Activated CD8-positive, alpha-beta T cell treated with anti-CD3 and anti-CD28 coated beads for 36 hours (primary cell): ENCODE measurements at places on chromosomes 2 and 18. TPM values are rescaled to one million over a fixed set of nuclear protein-coding genes. Genes with fewer than 3 reads are reported as not detected.
A peak's percentile ranks its signal among the peaks of the same experiment; 100 is the strongest.

DNA sequence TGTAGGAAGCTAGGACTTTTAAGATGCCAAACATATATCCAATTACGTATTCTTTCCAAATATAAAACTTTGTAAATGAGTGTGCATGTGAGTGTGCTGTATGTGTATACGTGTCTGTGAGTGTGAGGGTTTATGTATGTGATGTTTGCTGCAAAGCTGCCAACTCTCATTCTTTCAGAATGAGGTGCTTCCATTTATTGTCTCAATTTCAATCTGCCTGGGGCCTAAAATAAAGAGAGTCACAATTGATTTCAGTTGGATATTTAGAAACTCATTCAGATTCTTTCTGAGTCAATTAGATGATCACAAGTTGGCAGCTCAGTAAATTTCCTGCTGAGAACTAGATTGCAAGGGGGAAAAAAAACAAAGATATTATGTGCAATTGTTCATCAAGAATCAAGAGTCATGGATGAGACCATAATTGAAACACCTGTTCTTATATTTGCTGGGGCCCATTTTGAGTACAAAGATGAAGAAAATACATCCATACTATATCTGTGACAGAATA lies 621.2 kb upstream of the ACVR2A start:
- no peaks in the 10 kb centered on the region for H3K4me1 ChIP-seq
- H3K36me3 ChIP-seq: no peaks in the 10 kb centered on the region
- H3K27ac ChIP-seq: no peak overlapping the region
- no peak for DNase-seq
- no peak overlapping the region for H3K4me3 ChIP-seq

DNA sequence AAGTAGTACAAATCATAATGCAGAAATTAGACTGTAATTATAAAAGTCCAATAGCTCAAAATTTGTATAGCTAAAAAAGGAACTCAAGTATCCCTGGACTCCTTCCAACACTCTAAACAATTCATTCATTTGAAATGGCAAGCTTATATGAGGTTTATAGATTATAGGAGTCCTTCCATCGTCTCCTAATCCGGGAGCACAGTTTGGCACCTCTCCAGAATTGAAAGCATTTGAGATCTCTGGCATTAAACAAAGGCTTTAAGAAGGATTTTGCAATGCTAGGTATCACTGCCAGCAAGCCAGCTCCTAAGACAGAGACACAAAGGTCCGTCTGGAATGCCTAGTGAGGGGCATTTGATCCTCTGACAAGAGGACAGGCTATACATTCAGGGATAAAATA lies 90.9 kb downstream of the ACVR1 start:
- no peak for DNase-seq
- no peaks in the 10 kb centered on the region for H3K27me3 ChIP-seq
- H3K4me3 ChIP-seq: no peak overlapping the region
- H3K36me3 ChIP-seq: no peaks in the 10 kb centered on the region

The HOXD12 gene
- not detected for total RNA-seq

DNA sequence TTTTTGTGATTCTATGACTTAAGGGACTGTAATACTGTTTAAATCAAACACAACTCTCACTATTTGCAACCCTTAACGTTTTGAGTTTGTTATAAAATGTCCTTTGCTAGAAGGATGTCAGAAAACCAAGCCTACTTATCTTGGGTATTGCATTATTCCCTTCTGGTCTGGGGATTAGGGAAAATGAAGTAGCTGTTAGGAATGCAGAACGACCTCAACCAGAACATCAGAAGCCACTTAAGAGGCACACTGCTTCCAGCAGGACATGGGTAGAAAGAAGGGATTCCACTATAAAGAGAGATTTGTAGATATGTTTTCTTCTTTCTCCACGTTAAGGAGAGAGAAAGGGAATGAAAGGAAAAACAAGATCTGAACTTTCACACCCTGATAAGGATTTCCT lies 101.2 kb downstream of the SETBP1 start:
- H3K27me3 ChIP-seq: peaks cover 8% of the 10 kb centered on the region
- peaks cover 3% of the 10 kb centered on the region for H3K4me1 ChIP-seq
- no peak overlapping the region for H3K27ac ChIP-seq
- no peaks in the 10 kb centered on the region for H3K36me3 ChIP-seq
- DNase-seq: no peak

The CDH2 gene
- total RNA-seq: not detected

The COLEC12 gene
- not detected for total RNA-seq

- H3K4me1 ChIP-seq: peaks cover 25% of the 10 kb centered on the region
Observed at GRCh38 chr18:63422087-63422863, at the start of gene VPS4B. Gene VPS4B, minus strand, starts transcription at chr18:63422476. Its CDS starts 217 bp downstream, at chr18:63422259.

The PROM2 gene
- total RNA-seq: 1.2 TPM

The KIF5C gene
- 11.1 TPM for total RNA-seq

DNA sequence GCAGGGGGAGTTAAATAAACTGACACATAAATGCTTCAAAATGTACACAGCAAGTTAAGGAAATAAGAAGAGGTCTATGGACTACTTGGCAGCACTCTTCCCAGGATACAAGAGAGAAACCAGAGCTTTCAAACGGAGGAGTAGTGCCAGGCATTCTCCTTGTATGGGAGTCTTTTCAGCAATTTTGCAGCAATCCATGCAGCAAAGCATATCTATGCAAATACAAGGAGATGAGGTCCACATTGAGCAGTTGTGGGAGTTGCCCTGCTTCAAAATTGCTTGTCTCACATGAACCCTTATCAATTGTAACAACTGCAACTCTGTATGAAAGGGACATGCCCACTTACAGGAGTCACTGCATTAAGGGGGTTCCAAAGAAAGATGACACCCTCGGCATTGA lies 37.8 kb downstream of the SCN9A start:
- H3K4me1 ChIP-seq: no peaks in the 10 kb centered on the region
- H3K27me3 ChIP-seq: no peaks in the 10 kb centered on the region
- no peak overlapping the region for H3K27ac ChIP-seq
- no peak overlapping the region for H3K4me3 ChIP-seq
- DNase-seq: no peak

DNA sequence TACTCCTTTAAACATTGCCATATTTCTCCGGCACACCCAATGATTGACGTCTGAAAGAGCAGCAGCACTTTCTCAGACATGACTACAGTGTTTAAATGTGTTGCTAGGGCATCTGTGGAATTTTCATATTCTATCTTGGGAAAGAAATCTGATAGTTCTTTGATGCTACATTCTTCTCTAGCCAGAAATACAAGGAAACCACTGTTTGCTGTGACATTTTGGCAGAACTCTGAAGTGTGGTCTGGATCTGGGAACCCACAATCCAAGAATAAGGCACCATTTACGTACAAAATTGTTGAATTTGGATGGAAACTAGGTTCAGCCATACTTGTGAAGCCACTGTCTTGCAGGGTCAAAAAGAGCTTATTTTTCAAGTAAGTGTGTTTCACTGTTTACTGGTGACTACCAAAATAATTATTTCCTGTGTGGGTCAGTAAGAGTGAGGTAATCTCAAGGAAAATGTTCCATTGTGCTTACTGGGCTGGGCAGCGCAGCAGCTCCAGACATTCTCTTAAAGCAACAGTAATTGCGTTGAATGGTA lies 21.3 kb upstream of the CD28 start:
- peaks cover 39% of the 10 kb centered on the region for H3K4me1 ChIP-seq
- no peak overlapping the region for H3K27ac ChIP-seq
- no peaks in the 10 kb centered on the region for H3K36me3 ChIP-seq
- DNase-seq: no peak
- no peak overlapping the region for H3K4me3 ChIP-seq

- no peaks in the 10 kb centered on the region for H3K27me3 ChIP-seq
- H3K36me3 ChIP-seq: no peaks in the 10 kb centered on the region
- H3K27ac ChIP-seq: no peak overlapping the region
- peaks cover 12% of the 10 kb centered on the region for H3K4me1 ChIP-seq
- no peak for DNase-seq
Observed at GRCh38 chr2:1510176-1510575, 96.9 kb downstream of the TPO start.

DNA sequence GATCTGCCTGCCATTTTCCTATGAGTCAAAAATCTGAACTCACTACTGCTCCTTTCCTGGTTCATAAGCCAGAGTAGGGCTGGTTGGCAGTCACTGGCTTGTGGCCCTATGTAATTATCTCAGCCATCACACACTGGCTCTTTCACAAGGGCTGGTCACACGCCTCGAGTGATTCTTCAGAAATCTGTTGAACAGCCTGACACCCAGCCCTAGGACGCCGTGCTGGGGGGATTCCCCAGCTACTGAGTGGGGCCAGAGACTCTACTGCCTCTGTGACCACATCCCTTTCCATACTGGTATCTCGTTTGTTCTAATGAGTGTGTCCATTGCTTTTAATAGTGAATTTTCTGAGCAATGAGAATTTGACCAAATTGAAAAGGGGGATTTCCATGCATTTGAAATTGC lies 45.8 kb upstream of the RBM44 start:
- H3K4me3 ChIP-seq: no peak overlapping the region
- peak overlapping the region; percentile 85 for H3K27ac ChIP-seq
- no peaks in the 10 kb centered on the region for H3K27me3 ChIP-seq
- peaks cover 80% of the 10 kb centered on the region for H3K36me3 ChIP-seq

The SH3RF3 gene
- 1.9 TPM for total RNA-seq

GRCh38 chr2:46315103-46315890 lies 18.1 kb downstream of the EPAS1 start:
- peaks cover 6% of the 10 kb centered on the region for H3K4me1 ChIP-seq
- no peak overlapping the region for H3K27ac ChIP-seq
- no peaks in the 10 kb centered on the region for H3K36me3 ChIP-seq

- H3K27ac ChIP-seq: no peak overlapping the region
- H3K4me1 ChIP-seq: no peaks in the 10 kb centered on the region
- H3K36me3 ChIP-seq: no peaks in the 10 kb centered on the region
- no peak for DNase-seq
- peaks cover 3% of the 10 kb centered on the region for H3K27me3 ChIP-seq
Observed at GRCh38 chr2:152236191-152236925, 60.8 kb upstream of the STAM2 start.

The CHRNA1 gene
- total RNA-seq: not detected

DNA sequence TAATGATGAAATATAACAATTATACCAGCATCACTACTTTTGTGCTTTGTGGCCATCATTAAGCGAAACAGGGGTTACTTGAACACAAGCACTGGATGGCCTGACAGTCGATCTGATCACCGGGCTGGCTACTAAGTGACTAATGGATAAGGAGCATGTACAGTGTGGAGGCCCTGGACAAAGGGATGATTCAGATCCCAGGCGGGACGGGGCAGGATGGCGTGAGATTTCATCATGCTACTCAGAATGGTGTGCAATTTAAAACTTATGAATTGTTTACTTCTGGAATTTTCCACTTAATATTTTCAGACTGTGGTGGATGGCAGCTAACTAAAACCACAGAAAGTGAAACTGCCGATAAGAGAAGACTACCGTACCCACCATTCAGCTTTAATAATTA lies 7.0 kb upstream of the CLIP4 start:
- H3K4me1 ChIP-seq: peaks cover 6% of the 10 kb centered on the region
- no peaks in the 10 kb centered on the region for H3K36me3 ChIP-seq
- no peak overlapping the region for H3K27ac ChIP-seq
- H3K4me3 ChIP-seq: no peak overlapping the region
- no peak for DNase-seq

The PDE6D gene
- total RNA-seq: 22.8 TPM

DNA sequence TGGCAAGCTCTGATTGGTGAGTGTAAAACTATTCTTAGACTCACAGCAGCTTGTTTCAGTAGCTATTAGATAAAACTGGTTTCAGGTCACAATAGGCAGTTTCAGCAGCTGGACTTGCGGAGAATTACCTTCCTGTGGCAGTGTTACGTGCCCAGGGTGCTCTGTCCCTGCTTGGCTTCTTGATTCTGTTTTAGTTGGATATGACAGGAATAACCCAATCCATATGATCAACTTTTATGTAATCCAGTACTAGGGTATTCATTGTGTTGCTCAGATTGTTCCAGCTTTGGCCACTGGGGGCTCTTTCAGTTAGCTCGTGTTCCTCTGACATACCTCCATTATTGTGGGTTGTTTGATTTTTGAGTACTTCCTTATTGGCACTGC lies 43.1 kb downstream of the INPP4A start:
- H3K4me3 ChIP-seq: no peak overlapping the region
- H3K27ac ChIP-seq: peak overlapping the region; percentile 60

- H3K4me3 ChIP-seq: no peak overlapping the region
- no peaks in the 10 kb centered on the region for H3K36me3 ChIP-seq
- DNase-seq: no peak
- H3K27me3 ChIP-seq: peaks cover 2% of the 10 kb centered on the region
- no peaks in the 10 kb centered on the region for H3K4me1 ChIP-seq
Observed at GRCh38 chr2:145771525-145771924, 1251.6 kb upstream of the ZEB2 start.

GRCh38 chr18:22286585-22286984 lies 117.2 kb downstream of the GATA6 start:
- H3K27ac ChIP-seq: no peak overlapping the region
- no peak overlapping the region for H3K4me3 ChIP-seq
- peaks cover 15% of the 10 kb centered on the region for H3K4me1 ChIP-seq
- DNase-seq: no peak
- no peaks in the 10 kb centered on the region for H3K27me3 ChIP-seq
- H3K36me3 ChIP-seq: no peaks in the 10 kb centered on the region

The GBX2 gene
- not detected for total RNA-seq

GRCh38 chr18:28127763-28128658 lies 48.9 kb downstream of the CDH2 start:
- no peaks in the 10 kb centered on the region for H3K36me3 ChIP-seq
- no peak for DNase-seq
- H3K4me3 ChIP-seq: no peak overlapping the region

DNA sequence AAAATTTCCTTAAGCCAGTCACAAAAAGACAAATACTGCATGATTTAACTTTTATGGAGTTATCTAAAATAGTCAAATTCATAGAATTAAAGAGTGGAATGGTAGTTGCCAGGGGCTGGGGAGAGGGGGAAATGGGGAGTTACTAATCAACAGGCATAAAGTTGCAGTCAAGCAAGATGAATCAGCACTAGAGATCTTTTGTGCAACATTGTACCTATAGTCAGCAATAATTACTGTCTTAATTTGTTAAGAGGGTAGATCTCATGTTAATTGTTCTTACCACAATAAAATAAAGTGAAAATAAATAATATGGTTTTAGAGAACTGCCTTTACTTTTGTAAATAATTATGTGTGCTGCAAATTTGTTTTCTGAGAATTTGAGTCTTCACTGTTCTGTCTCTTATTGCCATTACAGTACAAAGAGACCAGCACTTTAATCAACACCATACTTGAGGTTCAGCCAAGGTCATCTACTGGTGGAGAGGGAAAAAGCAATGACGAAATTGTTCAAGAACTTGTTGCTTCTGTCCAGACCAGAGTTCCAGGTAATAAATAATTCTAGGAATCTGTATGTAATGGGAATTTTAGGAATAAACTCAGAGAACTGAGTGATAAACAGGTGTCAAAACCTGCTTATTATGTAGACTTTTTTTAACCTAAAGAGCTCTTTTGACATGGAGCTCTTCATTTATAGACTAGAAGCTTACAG lies 75.5 kb downstream of the TRABD2A start:
- H3K4me3 ChIP-seq: no peak overlapping the region
- H3K4me1 ChIP-seq: peaks cover 12% of the 10 kb centered on the region
- H3K27ac ChIP-seq: no peak overlapping the region
- no peak for DNase-seq

DNA sequence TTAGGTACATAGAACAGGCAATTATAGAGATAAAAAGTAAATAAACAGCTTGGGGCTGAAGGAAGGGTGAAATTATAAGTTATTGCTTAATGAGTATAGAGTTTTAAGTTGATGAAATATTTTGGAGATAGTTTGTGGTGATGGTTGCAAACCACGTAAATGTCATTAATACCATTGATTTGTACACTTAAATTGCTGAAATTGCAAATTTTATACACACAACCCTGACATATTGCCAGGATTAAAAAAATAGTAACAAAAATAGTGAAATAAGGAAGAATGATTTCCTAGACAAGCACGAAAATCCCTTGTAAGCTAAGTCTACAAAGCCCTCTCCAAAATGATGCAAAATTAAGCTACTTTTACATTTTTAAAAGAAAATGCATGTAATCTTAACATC lies 46.2 kb upstream of the RAB6D start:
- peaks cover 4% of the 10 kb centered on the region for H3K4me1 ChIP-seq
- no peak for DNase-seq
- H3K36me3 ChIP-seq: no peaks in the 10 kb centered on the region
- no peak overlapping the region for H3K27ac ChIP-seq
- H3K4me3 ChIP-seq: no peak overlapping the region
